ENCODE measurements at places on chromosomes 3 and 15.

GRCh38 chr3:98728672-98729071 is 34.5 kb upstream of the ST3GAL6 start:
- no peak for DNase-seq

GRCh38 chr15:78432664-78433063 is 5.4 kb upstream of the IREB2 start:
- no peak for DNase-seq

DNA sequence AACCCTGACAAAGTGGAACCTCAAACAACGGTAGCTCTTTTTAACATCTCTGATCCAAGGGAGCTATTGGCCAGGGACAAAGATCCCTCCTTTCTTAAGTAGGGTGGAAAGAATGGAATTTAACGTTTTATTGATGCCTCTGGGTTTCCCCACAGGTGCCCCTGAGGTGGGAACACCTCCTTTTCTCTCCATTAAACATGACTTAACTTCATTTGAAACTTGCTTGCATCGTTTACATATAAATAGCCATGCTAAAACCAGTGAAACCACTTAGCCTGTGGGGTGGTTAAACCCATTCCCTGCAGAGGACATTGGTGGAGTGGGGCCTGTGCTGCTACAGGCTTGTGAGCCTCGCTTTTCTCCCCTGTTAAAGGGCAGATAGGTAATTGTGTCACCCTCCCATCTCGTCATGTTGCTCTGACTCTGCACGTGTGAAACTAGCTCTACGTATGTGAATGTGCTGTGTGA is 9.7 kb downstream of the CGNL1 start:
- DNase-seq, result no peak

DNA sequence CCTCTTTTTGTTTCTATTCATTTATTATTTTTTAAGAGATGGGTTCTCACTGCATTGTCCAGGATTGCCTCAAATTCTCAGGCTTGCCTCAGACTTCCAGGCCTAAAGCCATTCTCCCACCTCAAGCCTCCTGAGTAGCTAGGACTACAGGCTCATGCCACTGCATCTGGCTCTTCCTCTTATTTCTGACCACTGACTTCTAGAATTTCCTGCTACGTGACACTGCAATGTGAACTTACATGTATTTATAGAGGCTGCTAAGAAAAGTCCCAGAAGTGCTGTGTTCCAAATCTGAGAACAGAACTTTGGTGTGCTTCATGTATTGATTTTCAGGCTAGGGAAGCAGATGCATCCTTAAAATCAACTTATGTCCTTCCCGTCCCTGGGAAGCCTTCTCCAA is 407.4 kb downstream of the RSL24D1 start:
- DNase-seq, result no peak

DNA sequence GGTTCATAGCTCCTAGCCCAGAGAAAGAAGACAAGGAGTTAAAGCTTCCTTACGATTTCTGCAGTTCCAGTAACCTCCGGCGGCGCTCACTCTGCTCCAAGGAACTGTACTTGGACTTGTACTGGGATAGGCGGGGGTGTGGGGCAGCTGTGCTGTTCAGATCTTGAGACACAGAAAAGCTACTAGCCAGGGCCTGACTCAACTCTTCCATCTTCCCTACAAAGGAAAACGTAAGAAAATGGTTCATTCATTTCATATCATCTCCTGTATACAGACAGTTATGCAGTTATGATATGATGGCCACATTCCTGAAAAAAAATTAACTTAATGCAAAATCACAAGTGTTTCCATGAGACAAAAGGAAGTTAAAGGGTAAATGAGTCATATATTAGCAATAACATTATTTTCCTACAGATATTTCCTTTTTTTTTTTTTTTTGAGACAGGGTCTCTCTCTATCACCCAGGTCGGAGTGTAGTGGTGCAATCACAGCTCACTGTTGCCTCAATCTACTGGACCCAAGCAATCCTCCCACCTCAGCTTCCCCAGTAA is 4.6 kb downstream of the SNUPN start:
- DNase-seq, result no peak

- DNase-seq, result no peak
These were observed 455 bp upstream of the ABHD17C start for GRCh38 chr15:80694611-80695098.

DNA sequence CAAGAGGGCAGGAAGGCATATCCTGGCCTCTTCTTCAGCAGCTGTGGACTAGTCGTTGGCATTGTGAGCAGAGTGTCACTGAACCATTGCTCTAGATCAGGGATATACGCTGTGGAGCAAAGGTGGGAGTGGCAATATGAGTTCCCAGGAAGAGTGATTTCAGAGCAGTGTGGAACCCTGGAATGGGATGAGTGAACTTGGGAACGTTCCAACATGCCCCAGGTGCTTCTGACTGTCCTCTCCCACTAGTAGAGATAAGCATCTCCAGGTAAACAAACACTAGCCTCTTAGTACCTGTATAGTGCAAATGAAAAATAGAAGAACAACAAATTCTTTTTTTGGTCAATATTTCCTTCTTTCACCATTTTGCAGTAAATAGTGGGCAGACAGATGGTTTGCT is 123.6 kb upstream of the VEPH1 start:
- DNase-seq, result no peak

DNA sequence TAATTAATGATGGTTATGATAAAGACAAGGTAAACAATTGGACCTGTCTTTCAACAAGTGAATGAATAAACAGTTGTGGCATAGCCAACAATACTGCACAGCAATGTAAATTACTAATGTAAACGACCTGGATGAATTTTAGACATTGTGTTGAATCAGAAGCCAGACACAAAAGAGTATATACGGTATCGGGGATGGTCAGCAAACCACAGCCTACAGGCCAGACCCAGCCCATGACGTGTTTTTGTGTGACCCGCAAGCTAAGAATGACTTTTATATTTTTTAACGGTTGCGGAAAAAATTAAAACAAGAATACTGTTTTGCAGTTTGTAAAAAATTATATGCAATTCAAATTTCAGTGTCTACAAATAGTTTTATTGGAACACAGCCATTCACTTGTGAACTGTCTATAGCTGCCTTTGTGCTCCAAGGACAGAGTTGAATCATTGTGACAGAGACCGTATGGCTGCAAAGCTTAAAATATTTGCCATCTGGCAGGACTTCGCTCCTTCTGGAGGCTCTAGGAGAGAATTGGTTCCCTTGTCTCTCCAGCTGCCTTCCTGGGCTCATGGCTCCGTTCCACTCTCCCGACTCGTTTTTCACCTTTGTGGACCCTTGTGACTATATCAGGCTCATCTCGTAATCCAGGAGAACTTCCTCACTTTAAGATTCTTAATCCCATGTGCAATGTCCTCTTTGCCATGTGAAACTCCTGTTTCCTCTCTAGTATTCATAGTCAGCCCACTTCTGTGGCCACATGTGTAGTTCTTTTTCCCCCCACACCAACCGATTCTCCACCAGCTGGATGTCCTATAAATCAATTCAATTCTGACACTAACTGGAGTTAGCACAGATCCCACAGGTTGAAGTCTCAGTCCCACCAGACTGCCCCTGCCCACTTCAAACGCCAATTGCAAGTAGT is 72.7 kb downstream of the CMTM8 start:
- no peak for DNase-seq

GRCh38 chr3:46881596-46882376 is 4.3 kb downstream of the PTH1R start:
- no peak for DNase-seq

DNA sequence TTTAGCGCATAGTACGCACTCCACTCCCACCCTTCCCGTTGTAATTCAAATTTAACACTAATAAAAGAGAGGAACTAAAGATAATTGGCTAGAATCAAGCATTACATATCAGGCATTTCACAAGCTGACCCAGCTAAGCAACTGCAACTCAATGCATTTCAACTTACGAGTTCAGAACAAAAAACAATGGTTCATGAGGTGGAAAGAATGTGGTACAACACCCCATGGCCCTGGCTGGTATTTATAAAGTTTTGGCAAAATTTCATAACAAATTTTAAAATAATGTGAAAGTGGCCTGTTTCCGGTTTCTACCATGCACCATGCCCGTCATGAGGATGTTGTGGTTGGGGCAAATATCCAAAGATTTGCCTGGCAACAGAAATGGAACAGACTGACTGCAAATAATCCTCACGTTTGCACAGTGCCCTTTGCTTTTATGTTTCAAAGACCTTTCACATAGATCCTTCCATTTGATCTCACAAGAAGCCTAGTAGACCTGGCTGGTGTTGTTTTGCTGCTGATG is 455.3 kb upstream of the NR2F2 start:
- DNase-seq, result no peak

DNA sequence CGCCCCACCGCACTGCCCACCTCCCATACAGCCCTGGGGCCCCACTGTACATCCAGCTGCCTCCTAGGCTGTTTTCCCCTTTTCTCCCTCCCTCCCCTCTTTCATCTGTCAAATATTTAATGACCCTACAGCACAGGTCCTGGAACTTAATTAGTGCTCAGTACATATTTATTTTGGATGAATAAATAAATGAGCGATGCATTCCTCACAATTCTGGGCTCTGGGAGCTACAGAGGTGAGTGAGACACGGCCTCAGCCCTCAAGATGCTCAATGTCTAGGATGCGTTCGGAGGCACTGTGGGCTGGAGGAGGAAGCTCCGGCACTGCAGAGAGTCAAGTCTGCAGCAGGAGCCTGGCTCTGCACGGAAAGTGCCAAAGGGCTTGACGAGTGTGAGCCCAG is 175.0 kb downstream of the FAM43A start:
- DNase-seq, result no peak

DNA sequence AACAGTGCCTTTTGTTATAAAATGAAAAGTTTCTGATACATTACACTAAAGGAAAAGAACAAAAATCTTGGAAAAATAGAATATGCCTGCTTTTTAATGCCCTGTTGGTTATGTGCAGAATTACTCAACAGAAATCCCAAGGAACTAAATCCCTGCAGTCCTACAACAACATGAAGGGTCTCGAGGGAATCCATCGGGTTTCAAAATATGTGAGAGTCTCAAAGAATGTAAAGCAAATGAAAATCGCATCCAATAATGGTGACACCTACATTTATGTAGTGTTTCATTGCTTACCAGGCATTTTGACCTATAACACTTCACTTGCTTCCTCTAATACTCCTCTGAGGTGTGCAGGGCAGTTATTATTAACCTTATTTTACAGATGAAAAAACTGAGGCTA is 411.3 kb downstream of the FOXP1 start:
- no peak for DNase-seq

DNA sequence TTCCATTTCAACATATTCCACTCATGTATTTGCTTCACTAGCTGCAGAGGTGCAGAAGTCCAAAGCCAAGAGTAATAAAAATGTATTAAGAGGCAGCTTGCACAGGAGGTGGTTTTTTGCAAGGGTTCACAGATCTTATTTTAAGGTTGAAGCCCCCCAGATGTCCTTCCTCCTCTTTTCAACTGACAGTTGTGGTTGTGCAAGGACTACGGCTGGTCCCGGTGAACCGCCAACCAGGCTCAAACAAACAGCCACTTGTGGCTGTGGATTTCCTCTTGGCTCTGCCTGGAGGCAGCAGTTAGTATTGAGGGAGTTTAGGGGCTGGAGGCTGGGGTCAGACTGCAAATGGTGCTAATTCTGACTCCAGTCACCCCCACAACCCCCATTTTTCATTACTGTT is 240.7 kb upstream of the TBC1D5 start:
- no peak for DNase-seq

- no peak for DNase-seq
These were observed 3.8 kb downstream of the CMTM7 start for GRCh38 chr3:32395496-32395895.

DNA sequence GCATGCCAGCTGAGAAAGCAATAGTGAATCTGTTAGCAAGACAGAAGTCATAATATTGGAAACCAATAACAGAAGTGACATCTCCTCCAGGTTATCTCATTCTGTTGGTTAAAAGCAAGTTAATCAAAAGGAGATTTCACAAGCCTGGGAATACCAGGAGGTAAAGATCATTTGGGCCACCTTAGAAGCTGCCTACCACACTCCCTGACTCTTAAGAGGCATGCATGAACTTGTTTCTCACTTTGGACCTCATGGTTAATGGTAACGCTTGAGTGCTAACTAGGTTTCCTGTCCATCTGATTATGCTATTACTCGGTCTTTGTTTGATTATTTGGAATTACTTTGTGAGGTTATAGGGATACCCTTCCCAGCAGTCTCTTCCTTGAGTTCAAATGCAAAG is 650.8 kb upstream of the SGO1 start:
- DNase-seq, result no peak

DNA sequence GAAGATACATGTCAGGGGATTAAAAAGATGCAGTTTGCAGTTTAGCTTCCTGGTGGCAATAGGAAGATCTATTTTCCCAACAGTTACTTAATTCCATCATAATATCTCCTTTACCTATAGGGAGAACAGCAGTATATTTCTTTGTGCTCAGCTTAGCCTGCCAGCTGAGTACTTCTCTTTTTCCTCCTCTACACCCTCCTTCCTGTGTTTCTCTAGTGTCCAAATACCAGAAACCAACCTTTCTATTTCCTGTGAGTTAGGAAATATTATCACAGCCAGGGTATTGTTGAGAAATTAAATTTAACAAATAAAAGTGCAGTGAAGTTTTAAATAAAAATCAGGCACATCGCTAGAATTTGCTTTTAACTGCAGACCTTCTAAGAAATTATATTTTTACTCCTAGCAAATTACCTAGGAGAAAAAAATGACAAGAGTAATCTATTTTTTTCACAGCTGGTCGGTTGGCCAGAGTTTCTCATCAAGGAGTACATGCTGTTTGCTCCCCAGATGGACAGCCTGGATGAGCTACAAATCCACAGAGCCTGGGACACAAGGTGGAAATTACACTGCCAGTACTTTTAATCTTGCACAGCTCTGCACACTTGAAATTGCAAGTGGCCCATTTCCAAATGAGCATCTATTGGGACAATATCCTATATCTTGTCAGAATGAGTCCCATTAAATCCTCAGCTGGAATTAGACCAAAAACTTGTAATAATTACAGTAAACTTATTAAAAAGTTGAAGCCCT is 185.2 kb upstream of the CFAP20DC start:
- no peak for DNase-seq

DNA sequence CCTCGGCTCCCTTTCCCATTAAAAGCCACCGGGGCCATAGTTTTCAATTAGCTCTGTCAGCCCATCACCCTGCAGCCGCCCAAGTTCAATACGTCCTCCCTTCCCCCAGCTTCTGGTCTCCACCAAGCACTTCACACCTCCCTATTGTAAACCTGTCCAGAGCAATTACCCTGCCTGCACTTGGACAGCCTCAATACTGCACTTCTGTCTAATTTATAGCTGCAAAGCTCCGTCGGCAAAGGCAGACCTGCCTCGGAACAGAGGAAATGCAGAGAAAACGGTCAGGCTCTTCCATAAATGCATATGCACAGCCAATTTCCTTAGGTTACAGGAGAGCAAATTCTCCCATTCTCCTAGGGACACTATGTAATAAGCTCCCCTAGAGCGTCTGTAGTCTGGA is 21.9 kb downstream of the LRIG1 start:
- no peak for DNase-seq

Measured in stimulated activated CD8-positive, alpha-beta memory T cell treated with anti-CD3 and anti-CD28 coated beads, Interleukin-2, amount 100 ng/mL, for 1 hour (primary cell).